Right ventricle myocardium superior (tissue), 1 donor: ENCODE measurements at places on chromosomes 3 and 15. TPM values are rescaled to one million over a fixed set of nuclear protein-coding genes. Genes with fewer than 3 reads are reported as not detected.

Gene PP2D1
- total RNA-seq, result not detected

Gene THPO
- total RNA-seq, result 0.11 TPM

Gene LMAN1L
- total RNA-seq, result 20.6 TPM

Gene ASB14
- total RNA-seq, result 13.4 TPM

Gene MYRIP
- total RNA-seq, result 1.6 TPM

Gene NPTN
- total RNA-seq, result 188 TPM

Gene ROPN1
- total RNA-seq, result not detected

Gene SAMMSON
- total RNA-seq, result not detected

Gene LTK
- 1.1 TPM for total RNA-seq

Gene MESP2
- total RNA-seq, result 0.13 TPM

Gene NME9
- total RNA-seq, result not detected

Gene SNURF
- 58.2 TPM for total RNA-seq

Gene KCNMB2
- total RNA-seq, result 2.6 TPM

Gene RTP3
- total RNA-seq, result not detected

Gene HSPBAP1
- 5.5 TPM for total RNA-seq

Gene NR1I2
- total RNA-seq, result 0.11 TPM

Gene TRPC1
- 10.0 TPM for total RNA-seq

Gene GABRG3
- total RNA-seq, result not detected

Gene WDR93
- total RNA-seq, result 0.11 TPM

Gene GNAT1
- not detected for total RNA-seq

Gene SPINK8
- total RNA-seq, result not detected

Gene KCNH8
- not detected for total RNA-seq

Gene STX19
- not detected for total RNA-seq

Gene GRK7
- total RNA-seq, result not detected

Gene TUBGCP5
- total RNA-seq, result 11.3 TPM

Gene GOLGB1
- 43.2 TPM for total RNA-seq

Gene SYNM
- 295 TPM for total RNA-seq

Gene PARP15
- total RNA-seq, result 0.40 TPM

Gene C3orf20
- not detected for total RNA-seq

Gene ACP3
- total RNA-seq, result 1.3 TPM

Gene TMF1
- 16.6 TPM for total RNA-seq

Gene GAP43
- 0.38 TPM for total RNA-seq

Gene NRROS
- 2.4 TPM for total RNA-seq

Gene SUCNR1
- total RNA-seq, result 0.08 TPM

Gene GOLGA6L7
- total RNA-seq, result not detected

Gene SLC28A2
- total RNA-seq, result not detected

Gene POPDC2
- total RNA-seq, result 538 TPM

Gene MRAS
- 368 TPM for total RNA-seq

Gene STXBP5L
- total RNA-seq, result not detected

Gene TF
- 5.6 TPM for total RNA-seq

Gene SNRPN
- total RNA-seq, result 417 TPM

Gene GOLGA6A
- total RNA-seq, result not detected
